ENCODE measurements at places on chromosomes 13 and 19. TPM values are rescaled to one million over a fixed set of nuclear protein-coding genes. Genes with fewer than 3 reads are reported as not detected.
A peak's percentile ranks its signal among the peaks of the same experiment; 100 is the strongest.

The KLF1 gene
- 0.26 TPM for total RNA-seq

DNA sequence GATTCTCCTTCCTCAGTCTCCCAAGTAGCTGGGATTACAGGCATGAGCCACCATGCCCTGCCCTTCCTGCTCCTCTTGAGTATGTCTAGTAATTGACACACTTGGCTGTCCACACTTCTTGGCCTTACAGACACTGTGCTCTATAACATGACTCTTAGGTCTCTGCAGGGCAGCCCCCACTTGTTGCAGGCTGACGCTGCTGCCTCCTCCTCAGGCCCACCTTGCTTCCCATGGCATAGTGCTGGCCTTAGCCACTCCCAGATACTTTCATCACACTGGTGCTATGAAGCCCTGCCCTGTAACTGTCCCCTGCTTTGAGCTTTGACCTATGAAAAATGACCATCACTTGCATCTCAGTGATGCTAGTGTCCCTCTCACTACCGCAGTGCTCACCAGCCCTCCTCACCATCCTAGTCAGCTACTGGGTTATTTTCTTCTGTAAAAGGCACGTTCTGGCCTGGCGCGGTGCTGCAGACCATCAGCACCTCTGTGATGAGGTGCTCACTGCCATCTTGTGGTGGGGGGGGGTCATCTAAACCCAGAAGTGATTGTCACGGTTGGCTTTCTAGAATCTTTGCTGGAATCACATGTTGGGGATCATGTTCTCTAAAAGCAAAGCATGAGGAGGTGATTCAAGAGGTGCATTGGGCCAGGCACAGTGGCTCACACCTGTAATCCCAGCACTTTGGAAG lies 9.8 kb downstream of the ERICH4 start:
- H3K27me3 ChIP-seq = no peaks in the 10 kb centered on the region
- DNase-seq = no peak
- no peak overlapping the region for H3K4me3 ChIP-seq
- H3K4me1 ChIP-seq = peaks cover 30% of the 10 kb centered on the region
- no peaks in the 10 kb centered on the region for H3K36me3 ChIP-seq

DNA sequence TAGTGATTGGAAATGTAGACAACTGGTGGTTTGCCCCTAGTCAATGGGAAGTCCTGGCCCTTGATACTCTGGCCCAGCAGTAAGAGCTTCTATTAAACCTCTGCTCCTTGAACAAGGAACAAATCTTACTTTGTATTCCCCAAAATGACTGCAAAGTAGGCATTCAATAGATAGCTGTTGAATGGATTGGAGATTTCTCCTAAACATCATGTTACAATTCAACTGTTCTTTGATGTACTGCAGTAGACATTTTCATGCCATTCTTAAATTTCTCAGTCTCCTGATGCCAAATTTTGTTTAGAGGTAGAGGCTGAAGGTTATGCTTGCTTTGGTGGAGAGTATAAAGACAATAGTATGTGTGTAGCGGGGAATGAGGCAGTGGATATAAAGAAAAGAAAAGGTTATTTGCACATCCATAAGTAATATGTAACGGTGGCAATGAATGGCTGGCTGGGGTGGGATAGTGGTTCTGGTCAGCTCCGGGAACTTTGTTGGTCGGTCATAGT lies 12.8 kb downstream of the MIR17HG start:
- no peaks in the 10 kb centered on the region for H3K27me3 ChIP-seq
- no peaks in the 10 kb centered on the region for H3K4me1 ChIP-seq
- no peak for DNase-seq
- no peak overlapping the region for H3K4me3 ChIP-seq
- H3K27ac ChIP-seq = no peak overlapping the region
- H3K36me3 ChIP-seq = peaks cover 7% of the 10 kb centered on the region

GRCh38 chr13:43544631-43545030 lies 242.1 kb downstream of the ENOX1 start:
- H3K27ac ChIP-seq = no peak overlapping the region
- no peak for DNase-seq
- peaks cover 31% of the 10 kb centered on the region for H3K4me1 ChIP-seq
- no peak overlapping the region for H3K4me3 ChIP-seq
- no peaks in the 10 kb centered on the region for H3K27me3 ChIP-seq

DNA sequence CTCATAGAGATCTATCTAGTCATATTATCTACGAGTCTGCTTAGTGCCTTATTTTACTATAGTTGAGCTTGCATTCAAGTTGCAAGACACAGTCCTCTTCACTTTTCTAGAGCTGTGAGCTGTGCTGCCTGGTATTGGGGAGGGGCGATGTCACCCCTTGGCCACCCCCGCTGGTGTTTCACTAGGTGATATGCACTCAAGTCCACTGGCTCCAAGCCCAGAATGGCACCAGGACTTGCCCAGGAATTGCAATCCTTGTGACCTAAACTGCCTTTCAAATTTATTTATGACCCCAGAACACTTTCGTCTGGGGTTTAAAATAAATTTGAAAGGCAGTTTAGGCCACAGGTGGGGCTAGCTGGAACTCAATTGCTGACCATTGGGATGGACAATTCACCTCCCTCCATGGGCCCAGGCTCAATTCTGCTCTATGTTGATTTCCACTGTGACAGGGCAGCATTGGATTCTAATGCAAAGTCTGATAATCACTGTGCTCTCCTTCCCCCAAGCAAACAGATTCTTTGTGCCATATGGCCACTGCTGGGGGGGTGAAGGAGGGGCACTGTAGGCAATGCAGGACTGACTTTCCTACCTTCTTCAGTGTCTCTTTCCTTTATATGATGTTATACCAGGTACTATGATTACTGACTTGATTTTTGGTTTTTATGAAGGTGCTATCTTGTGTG lies 1244.2 kb upstream of the MIR17HG start:
- no peaks in the 10 kb centered on the region for H3K36me3 ChIP-seq
- H3K4me3 ChIP-seq = no peak overlapping the region
- no peak for DNase-seq
- no peaks in the 10 kb centered on the region for H3K4me1 ChIP-seq
- H3K27ac ChIP-seq = no peak overlapping the region

DNA sequence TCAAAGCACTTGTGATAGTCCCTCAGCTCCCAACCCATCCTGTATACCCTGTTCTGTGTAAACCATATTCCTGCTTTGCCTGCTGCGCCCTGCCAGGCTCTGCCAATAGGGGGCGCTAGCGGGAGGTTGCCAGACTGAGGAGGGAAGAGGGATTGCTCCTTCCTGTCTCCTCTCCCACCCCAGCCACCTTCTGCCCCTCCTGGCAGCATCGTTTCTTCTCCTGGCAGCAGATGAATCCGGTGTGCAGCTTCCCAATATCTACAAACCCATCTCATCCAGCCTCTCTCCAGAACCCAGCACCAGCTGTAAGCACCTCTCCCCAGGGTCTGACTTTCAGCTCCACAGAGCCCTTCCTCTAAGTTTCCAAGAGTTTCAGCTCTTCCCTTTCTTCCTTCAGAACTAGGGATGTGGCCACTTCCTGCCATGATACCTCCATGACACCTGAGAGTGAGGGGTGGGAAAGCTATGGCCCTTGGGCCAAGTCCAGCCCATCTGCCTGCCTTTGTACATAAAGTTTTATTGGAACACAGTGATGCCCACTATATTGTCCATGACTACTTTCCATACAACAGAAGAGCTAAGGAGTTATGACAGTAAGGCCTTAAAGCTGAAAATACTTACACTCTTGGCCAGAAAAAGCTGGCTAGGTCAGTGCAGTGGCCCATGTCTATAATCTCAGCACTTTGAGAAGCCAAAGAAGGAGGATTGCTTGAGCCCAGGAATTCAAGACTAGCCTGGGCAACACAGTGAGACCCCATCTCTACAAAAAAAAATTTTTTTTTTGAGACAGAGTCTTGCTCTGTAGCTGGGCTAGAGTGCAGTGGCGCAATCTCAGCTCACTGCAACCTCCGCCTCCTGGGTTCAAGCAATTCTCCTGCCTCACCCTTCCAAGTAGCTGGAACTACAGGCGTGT lies 34.5 kb upstream of the ATP1A3 start:
- DNase-seq = no peak
- no peaks in the 10 kb centered on the region for H3K36me3 ChIP-seq
- H3K4me1 ChIP-seq = peaks cover 22% of the 10 kb centered on the region
- H3K27ac ChIP-seq = no peak overlapping the region

- H3K27ac ChIP-seq = peak overlapping the region; percentile 79
- H3K36me3 ChIP-seq = no peaks in the 10 kb centered on the region
- peak overlapping the region; percentile 63 for H3K4me3 ChIP-seq
- no peaks in the 10 kb centered on the region for H3K4me1 ChIP-seq
- peak; percentile 96 for DNase-seq
Measured at GRCh38 chr19:3047496-3048189, 14.7 kb downstream of the TLE5 start.

The APOE gene
- 403 TPM for total RNA-seq

The ZNF546 gene
- 3.9 TPM for total RNA-seq

The TTYH1 gene
- 1.7 TPM for total RNA-seq

DNA sequence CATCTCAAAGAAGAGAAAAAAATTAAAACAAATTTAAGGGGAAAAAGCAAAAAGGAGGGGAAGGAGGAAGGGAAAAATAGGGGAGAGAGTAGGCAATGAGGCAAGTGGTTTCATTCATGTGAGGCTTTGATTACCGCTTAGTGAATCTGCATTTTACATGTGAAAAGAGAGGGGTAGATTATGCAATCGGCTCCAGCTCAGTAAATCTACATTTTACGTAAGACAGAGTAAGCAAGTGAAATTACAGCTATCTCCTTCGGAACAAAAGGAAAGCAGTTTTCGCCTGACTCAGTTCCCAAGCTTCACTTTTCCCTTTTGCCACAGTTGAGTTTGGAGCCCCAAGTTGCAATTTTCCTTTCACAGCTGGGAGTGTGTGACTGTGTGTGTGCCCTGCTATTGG lies 16.0 kb upstream of the OLFM2 start:
- no peak overlapping the region for H3K27ac ChIP-seq
- H3K4me1 ChIP-seq = no peaks in the 10 kb centered on the region
- no peak overlapping the region for H3K4me3 ChIP-seq
- no peaks in the 10 kb centered on the region for H3K27me3 ChIP-seq

The STXBP2 gene
- total RNA-seq = 14.9 TPM

- H3K27me3 ChIP-seq = no peaks in the 10 kb centered on the region
- no peaks in the 10 kb centered on the region for H3K4me1 ChIP-seq
- DNase-seq = no peak
- H3K27ac ChIP-seq = no peak overlapping the region
- H3K4me3 ChIP-seq = no peak overlapping the region
- H3K36me3 ChIP-seq = peaks cover 64% of the 10 kb centered on the region
Measured at GRCh38 chr19:48969276-48970138, 4.4 kb downstream of the FTL start.

The NLRP9 gene
- not detected for total RNA-seq

DNA sequence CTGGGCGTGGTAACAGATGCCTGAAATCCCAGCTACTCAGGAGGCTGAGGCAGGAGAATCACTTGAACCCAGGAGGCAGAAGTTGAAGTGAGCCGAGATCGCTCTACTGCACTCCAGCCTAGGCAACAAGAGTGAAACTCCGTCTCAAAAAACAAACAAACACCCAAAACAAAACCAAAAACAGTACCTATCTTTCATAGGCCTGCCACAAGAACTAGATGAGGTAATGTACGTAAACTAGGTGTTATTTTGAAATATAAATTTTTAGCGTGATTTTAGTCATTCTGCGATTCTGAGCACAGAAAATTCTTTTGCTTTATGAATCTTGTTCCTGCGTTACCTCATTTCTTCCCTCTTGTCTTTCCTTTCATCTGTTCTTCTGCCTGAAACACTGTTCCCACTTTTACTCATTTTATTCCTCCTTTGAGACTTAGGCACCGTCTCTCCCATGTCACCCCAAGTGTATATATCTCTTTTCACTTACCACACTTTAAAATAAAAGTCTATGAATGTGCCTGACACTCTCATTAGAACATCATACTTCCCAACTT lies 238.2 kb upstream of the HTR2A start:
- no peaks in the 10 kb centered on the region for H3K4me1 ChIP-seq
- DNase-seq = no peak
- no peak overlapping the region for H3K27ac ChIP-seq
- no peaks in the 10 kb centered on the region for H3K36me3 ChIP-seq
- H3K27me3 ChIP-seq = no peaks in the 10 kb centered on the region

DNA sequence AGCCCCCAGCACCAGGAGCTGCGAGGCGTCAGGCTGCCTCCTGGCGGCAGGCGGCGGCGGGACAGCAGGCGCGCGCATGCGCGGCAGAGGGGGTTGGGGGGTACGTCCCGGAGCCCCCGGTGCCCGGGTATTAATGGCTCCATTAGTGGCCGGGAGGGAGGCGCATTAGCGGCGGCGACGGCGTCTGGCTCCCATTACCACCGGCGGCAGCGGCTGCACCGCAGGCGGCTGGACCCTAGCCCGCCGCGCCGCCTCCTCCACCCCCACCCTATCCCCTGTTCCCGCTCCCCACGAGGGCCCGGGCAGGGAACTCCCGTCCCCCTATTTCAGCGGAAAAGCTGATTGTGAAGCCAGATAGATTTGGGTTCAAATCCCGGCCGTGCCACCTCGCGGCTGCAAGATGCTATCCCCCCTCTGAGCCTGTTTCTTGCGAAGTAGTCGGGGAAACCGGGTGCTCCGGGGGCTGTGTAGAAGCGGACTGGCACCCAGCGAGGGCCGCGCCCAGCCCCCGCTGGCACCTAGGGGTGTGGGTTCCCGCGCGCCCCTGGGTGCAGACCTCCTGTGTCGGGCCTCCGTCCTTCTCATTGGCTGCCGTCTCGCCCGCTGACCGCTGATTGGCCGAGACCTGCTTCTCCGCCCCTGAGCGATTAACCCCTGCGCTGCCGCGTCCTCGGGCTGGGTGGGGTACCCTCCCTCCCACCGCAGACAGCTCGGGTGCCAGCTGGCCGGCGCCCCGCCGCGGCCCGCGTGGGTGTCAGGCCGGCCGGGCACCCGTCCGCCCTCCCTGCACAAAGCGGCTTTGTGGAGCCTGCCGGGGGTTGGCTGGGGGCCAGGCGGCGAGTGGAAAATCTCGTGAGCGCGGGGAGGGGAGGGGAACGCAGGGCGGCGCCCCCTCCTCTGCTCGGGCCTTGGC lies 11.1 kb downstream of the CIC start:
- H3K36me3 ChIP-seq = peaks cover 2% of the 10 kb centered on the region
- H3K4me3 ChIP-seq = peak overlapping the region; percentile 81
- peak overlapping the region; percentile 97 for H3K27ac ChIP-seq
- no peaks in the 10 kb centered on the region for H3K27me3 ChIP-seq
- peak; percentile 94 for DNase-seq

DNA sequence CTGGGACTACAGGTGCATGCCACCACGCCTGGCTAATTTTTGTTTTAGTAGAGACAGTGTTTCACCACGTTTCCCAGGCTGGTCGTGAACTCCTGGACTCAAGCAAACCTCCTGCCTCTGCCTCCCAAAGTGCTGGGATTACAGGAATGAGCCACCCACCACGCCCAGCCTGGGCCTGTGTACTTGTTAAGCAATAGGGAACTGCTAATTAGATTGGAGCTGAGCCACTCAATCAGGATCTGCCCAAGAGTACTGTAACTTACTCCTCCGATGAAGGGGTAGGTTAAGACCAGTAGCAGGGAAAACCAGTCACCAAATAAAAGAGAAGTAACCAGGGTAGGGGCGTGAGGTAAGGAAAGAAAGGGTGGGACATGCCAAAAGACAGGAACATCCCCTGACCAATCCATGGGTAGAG lies 2.3 kb downstream of the DDX39A start:
- DNase-seq = no peak
- peaks cover 12% of the 10 kb centered on the region for H3K36me3 ChIP-seq
- H3K4me3 ChIP-seq = no peak overlapping the region
- H3K27ac ChIP-seq = no peak overlapping the region
- no peaks in the 10 kb centered on the region for H3K27me3 ChIP-seq

The FPR3 gene
- 14.7 TPM for total RNA-seq

- no peaks in the 10 kb centered on the region for H3K27me3 ChIP-seq
- H3K4me3 ChIP-seq = no peak overlapping the region
- H3K36me3 ChIP-seq = no peaks in the 10 kb centered on the region
- H3K4me1 ChIP-seq = no peaks in the 10 kb centered on the region
- DNase-seq = no peak
- no peak overlapping the region for H3K27ac ChIP-seq
Measured at GRCh38 chr19:43455321-43456113, 9.9 kb downstream of the LYPD3 start.
